ENCODE measurements at places on chromosomes 5 and 9.

- no peak for DNase-seq
Observed at GRCh38 chr5:16593013-16593412, 23.8 kb downstream of the RETREG1 start.

GRCh38 chr5:75310212-75310611 lies 26.8 kb upstream of the HMGCR start:
- DNase-seq: no peak

DNA sequence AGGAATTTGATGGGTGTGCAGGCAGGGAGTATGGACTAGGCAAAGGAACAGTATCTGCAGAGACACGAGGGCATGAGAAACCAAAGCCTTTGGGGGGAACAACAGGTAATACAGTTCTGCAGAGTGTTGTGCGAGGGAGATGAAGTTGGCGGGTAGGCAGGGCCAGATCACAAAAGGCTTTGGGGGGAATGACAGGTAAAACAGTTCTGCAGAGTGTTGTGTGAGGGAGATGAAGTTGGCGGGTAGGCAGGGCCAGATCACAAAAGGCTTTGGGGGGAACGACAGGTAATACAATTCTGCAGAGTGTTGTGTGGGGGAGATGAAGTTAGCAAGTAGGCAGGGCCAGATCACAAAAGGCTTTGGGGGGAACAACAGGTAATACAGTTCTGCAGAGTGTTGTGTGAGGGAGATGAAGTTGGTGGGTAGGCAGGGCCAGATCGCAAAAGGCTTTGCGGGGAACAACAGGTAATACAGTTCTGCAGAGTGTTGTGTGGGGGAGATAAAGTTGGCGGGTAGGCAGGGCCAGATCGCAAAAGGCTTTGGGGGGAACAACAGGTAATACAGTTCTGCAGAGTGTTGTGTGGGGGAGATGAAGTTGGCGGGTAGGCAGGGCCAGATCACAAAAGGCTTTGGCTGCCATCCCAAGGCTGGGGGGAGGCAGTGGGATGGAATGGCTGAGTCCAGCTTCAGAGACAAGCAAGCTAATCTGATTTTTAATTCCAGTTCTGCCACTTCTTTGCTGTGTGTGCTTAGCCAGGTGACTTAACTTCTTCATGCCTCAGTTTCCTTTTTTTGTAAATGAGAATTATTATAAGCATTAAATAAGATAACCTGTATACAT lies 33.0 kb downstream of the FRMPD1 start:
- no peak for DNase-seq

GRCh38 chr5:74334762-74335384 lies 305.7 kb downstream of the ENC1 start:
- no peak for DNase-seq

- DNase-seq: no peak
Observed at GRCh38 chr9:4873066-4873465, 80.3 kb downstream of the RCL1 start.

DNA sequence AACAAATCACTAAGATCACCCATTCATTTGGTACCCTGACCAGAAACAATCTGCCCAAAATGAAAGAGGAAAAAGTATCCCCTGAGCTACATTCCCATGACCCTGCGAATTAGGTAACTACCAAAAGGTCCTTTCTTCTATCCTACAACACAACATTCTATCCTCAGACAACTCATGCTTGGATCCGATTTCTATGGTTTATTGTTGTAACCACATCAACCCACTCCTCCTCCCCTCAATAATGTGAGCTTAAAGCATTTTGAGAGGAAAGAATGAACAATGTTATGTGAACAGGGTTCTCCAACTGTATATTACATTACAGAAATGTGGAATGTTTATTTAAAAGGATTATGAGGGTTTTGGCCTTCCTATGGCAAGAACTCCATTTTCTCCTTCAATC lies 4.0 kb downstream of the SLC35D2 start:
- no peak for DNase-seq

GRCh38 chr9:131277287-131277909 lies 1.1 kb upstream of the FAM78A start:
- no peak for DNase-seq

GRCh38 chr5:43078956-43079355 lies 38.8 kb upstream of the ANXA2R start:
- DNase-seq: no peak

GRCh38 chr9:10876333-10876732 lies 263.5 kb upstream of the PTPRD start:
- DNase-seq: no peak

- no peak for DNase-seq
Observed at GRCh38 chr5:154697371-154697770, 57.8 kb upstream of the LARP1 start.

DNA sequence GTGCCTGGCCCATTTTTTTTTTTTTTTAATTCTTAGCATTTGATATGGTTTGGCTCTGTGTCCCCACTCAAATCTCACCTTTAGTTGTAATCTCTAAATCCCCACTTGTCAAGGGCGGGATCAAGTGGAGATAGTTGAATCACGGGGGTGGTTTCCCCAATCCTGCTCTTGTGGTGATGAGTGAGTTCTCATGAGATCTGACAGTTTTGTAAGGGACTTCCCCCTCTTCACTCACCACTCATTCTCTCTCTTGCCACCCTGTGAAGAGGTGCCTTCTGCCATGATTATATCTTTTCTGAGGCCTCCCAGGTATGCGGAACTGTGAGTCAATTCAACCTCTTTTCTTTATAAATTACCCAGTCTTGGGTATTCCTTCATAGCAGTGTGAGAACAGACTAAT lies 27.2 kb downstream of the NDUFAF2 start:
- DNase-seq: peak; percentile 66

DNA sequence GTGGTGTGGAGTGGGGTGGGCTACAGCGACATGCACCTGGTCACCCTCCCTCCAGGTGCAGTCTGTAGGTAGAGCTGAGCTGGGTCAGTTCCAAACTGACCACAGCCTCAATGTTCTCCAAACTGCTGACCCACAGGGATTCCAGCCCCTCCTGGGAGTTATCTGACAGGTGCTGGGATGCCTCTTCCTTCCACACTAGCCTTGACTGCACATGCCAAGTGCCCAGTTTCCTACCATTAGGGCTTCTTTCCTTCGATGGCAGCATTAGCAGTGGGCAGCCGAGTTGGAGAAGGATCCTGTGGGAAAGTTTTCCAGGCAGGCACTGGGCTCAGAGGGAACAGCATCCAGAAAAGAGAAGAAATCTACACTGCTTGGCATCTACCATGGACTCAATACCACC lies 64.0 kb upstream of the GABRP start:
- DNase-seq: no peak

- DNase-seq: no peak
Observed at GRCh38 chr9:121201045-121201737, 478 bp downstream of the RAB14 start.

GRCh38 chr9:16561121-16561520 lies 309.3 kb downstream of the BNC2 start:
- DNase-seq: no peak

DNA sequence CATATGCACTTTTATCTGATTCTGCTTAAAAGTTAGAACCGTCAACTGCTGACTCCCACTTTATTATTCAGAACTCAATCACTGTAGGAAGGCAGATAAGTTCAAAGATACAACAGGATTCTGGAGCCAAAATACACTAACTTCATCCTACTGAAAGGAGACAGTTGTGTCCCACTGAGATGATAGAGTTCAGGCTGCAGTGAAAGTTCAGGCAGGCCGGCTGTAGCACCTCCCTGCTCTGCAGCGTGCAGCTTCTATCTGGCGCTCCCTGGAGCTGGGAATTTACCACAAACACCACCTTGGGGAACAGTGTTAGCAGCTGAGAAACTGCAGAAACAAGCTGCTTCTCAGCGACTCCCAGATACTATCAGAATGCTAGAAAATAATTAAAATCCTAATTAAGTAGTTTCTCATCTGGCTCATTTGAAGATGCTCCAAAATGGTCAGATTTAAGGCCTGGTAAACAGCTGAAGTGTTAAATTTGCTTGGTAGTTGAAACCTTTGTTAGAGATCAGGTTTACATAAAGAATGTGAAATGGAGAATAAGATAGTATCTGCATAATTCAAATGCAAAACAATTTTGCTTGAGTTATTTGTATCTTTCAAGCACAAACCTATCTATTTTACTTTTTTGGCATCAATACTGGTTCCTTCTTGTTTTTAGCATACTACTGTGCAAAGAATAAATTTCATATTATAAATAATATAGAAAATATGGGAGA lies 52.3 kb upstream of the CNTLN start:
- DNase-seq: no peak

- no peak for DNase-seq
Observed at GRCh38 chr9:105024529-105024928, 96.6 kb upstream of the ABCA1 start.

All from stimulated activated CD4-positive, alpha-beta T cell treated with anti-CD3 and anti-CD28 coated beads, TNF-alpha, amount 100 ng/mL, for 48 hours (primary cell).